ENCODE measurements at places on chromosomes 16 and 17.

DNA sequence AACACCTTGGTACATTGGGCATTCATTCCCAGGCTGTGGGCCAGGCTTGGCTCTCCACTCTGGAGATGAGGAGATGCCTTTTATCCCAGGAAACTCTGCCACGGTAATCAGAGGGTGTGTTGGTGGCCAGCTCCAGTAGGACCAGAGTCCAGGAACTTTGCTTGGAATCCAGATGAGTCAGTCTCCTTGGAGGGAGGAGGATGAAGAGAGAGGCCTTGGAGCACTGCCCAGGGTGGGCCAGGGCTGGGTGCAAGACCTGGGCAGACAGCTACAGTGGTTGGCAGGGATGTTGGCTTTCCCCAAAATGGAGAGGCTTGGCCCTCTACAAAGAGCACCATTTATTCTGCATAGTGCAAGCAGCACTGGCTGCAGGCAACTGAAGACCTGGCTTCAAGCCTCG is 209.0 kb downstream of the RGS9 start:
- H3K27me3 ChIP-seq = no peaks in the 10 kb centered on the region
- H3K4me1 ChIP-seq = no peaks in the 10 kb centered on the region
- DNase-seq = no peak
- no peaks in the 10 kb centered on the region for H3K36me3 ChIP-seq
- H3K4me3 ChIP-seq = no peak overlapping the region

DNA sequence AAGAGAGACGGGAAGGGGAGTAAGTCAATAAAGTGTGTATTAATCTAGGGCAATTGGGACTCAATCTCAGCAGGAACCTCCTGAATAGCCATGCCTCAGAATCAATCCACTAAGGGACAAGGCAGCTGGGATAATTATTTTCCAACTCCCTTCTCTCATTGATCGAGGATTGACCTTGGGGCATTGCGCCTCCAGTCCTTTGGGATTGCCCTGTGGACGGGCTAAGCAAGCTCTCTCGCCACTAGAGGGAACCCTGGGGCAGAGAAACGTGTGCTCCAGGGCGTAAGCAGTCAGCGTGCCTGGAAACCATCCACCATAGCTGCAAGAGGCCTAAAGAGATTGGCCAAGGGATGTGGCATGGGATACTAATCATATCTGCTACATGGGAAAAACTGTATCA is 53.9 kb upstream of the ERCC4 start:
- no peak for DNase-seq
- H3K27ac ChIP-seq = no peak overlapping the region
- no peaks in the 10 kb centered on the region for H3K27me3 ChIP-seq
- H3K36me3 ChIP-seq = no peaks in the 10 kb centered on the region
- no peaks in the 10 kb centered on the region for H3K4me1 ChIP-seq

DNA sequence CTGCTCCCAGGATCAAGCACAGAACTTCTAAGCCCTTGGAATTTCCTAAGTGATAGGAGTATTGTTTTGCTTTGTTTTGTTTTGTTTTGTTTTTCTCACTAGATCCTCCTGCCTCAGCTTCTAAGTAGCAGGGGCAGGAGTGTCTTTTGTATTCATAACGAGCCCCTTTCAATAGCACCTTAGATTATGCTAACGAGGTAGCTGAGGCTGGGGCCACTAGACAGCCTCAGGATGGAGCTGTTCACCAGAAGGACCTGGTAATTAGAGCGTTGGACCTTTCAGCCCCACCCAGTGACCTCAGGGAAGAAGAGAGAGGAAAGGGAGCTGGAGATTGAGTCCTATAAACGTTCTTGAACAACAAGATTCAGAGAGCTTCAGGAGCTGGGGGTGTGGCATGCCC is 43.6 kb downstream of the IKZF3 start:
- no peak overlapping the region for H3K4me3 ChIP-seq
- no peak for DNase-seq
- H3K27me3 ChIP-seq = no peaks in the 10 kb centered on the region
- peaks cover 36% of the 10 kb centered on the region for H3K4me1 ChIP-seq
- H3K36me3 ChIP-seq = peaks cover 25% of the 10 kb centered on the region

GRCh38 chr17:21253646-21254441 is 634 bp upstream of the NATD1 start:
- peak overlapping the region; percentile 64 for H3K27ac ChIP-seq
- DNase-seq = no peak
- H3K27me3 ChIP-seq = no peaks in the 10 kb centered on the region
- no peaks in the 10 kb centered on the region for H3K36me3 ChIP-seq

DNA sequence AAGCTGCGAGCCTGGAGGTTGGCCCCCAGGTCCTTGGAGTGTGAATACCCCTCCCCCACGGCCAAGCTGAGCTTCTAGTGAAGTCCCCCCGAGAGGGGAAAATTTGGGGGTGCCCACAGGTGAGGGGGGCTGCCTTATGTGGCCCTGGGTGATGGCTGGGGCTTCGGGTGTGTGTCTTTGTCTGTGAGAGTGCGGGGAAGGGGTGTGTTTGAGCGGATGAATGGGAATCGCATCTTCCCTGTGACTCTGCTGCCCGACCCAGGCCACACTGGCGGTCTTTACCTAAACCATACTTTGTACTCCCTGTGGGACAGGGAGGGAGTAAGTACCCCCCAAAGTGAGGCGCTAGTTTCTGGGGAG is 1.3 kb downstream of the SBK1 start:
- no peak for DNase-seq
- peak overlapping the region; percentile 75 for H3K27ac ChIP-seq
- no peaks in the 10 kb centered on the region for H3K27me3 ChIP-seq
- H3K36me3 ChIP-seq = no peaks in the 10 kb centered on the region
- peaks cover 48% of the 10 kb centered on the region for H3K4me1 ChIP-seq

- H3K27me3 ChIP-seq = no peaks in the 10 kb centered on the region
- H3K27ac ChIP-seq = no peak overlapping the region
- DNase-seq = no peak
- no peak overlapping the region for H3K4me3 ChIP-seq
- H3K4me1 ChIP-seq = peaks cover 6% of the 10 kb centered on the region
Observed at GRCh38 chr17:82776454-82776853, 24.6 kb downstream of the TBCD start.

DNA sequence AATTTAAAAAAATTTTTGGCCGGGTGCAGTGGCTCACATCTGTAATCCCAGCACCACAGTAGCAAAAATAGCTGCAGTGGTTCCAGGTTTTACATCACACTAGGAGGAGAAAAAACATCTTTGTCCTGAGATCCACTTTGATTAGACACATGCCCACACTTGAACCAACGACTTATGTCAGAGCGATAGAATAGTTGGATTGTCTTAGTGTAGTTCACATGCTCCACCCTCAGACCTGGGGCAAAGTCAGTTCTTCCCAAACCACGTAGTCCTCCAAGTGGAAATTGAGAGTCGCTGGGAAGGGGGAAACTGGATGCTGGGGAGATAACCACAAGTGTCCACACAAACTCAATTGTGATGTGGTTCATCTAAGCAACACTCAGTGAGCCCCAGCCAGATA is 11.4 kb upstream of the ITGAM start:
- H3K4me3 ChIP-seq = no peak overlapping the region
- H3K4me1 ChIP-seq = peaks cover 6% of the 10 kb centered on the region
- no peak for DNase-seq
- no peak overlapping the region for H3K27ac ChIP-seq
- H3K36me3 ChIP-seq = no peaks in the 10 kb centered on the region

GRCh38 chr16:68289202-68289601 is 21.5 kb downstream of the SLC7A6OS start:
- peak overlapping the region; percentile 60 for H3K27ac ChIP-seq
- DNase-seq = no peak
- H3K4me3 ChIP-seq = no peak overlapping the region
- H3K36me3 ChIP-seq = peaks cover 31% of the 10 kb centered on the region
- H3K27me3 ChIP-seq = no peaks in the 10 kb centered on the region

DNA sequence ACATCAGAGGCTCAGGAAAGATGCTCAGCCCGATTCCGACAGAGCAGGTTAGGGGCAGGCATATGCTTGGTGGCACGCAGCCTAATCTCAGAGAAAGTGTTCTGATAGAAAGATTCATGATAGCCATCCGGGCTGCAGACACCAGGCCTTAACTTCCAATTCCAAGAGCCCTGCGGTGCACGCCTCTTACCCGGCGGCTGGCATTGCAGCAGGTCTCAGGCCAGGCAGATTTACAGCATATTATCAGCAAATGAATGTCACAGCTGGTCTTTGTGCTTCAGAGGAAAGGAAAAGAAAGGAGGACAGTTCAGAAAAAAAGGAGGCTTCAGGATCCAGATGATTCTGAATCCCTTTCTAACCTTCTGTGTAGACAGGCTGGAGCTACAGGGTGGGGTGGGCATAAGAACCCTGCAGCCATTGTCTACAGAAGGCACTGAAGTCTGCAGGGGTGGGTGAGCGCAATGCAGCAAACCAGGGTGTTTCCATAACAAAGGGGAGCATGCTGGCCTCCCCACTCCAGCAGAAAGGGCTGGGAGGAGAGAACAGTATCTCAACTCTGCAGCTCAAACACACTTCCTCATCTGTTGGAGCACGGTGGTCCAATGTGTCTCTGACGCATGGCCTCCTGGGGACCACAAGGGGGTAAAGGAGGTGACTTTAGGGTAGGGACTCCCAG is 277.4 kb upstream of the XYLT1 start:
- H3K27me3 ChIP-seq = no peaks in the 10 kb centered on the region
- no peak for DNase-seq
- H3K27ac ChIP-seq = no peak overlapping the region

DNA sequence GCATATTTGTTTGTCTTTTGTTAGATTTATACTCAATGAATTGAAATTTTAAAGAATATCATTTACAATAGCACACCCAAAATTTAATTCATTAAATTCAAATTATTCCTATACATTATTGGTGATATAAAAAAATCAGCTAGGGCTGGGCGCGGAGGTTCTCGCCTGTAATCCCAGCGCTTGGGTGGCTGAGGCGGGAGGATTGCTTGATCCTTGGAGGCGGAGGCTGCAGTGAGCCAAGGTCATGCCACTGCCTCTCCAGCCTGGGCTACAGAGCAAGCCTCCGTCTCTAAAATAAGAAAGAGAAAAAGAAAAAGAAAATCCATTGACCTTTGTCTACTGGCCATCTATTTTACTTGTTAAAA is 4.5 kb upstream of the PRDM7 start:
- no peaks in the 10 kb centered on the region for H3K36me3 ChIP-seq
- no peak for DNase-seq
- peaks cover 12% of the 10 kb centered on the region for H3K4me1 ChIP-seq
- H3K27ac ChIP-seq = no peak overlapping the region

DNA sequence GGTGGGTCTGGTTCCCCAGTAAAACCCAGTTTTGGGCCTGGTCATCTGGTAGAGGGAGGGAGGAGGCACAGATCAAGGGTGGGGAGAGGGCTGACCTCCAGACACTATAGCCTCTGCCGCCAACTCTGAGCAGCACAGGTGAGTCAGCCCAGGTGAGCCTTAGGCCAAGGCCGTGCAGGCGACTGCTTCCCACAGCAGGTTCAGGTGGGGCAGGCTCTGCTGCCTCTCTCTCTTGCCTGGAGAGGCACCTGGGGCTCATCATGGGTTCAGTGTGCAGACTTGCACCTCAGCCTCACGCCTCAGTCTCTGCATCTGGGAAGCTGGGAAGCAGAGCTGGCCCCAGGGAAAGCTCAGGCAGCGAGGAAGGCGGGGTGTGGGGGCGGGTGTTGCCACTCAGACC is 37.8 kb upstream of the IL34 start:
- DNase-seq = no peak
- H3K4me1 ChIP-seq = no peaks in the 10 kb centered on the region
- no peaks in the 10 kb centered on the region for H3K36me3 ChIP-seq
- no peaks in the 10 kb centered on the region for H3K27me3 ChIP-seq
- H3K4me3 ChIP-seq = no peak overlapping the region
- H3K27ac ChIP-seq = no peak overlapping the region
